CD4-positive, CD25-positive, alpha-beta regulatory T cell (primary cell): ENCODE measurements at places on chromosomes 3 and 15.

DNA sequence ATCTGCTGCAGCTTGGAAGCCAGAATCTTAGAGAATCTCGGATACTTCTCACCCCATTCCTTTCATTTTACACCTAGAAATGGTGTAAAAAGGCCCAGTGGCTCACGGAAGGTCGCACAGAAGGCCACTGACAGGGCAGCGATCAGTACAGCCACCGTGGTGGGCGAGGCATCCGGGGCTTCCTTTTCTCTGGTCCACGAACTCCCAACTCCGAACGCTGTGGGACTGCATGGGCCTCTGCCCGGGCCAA is 36.3 kb upstream of the POLG start:
- no peak for DNase-seq

DNA sequence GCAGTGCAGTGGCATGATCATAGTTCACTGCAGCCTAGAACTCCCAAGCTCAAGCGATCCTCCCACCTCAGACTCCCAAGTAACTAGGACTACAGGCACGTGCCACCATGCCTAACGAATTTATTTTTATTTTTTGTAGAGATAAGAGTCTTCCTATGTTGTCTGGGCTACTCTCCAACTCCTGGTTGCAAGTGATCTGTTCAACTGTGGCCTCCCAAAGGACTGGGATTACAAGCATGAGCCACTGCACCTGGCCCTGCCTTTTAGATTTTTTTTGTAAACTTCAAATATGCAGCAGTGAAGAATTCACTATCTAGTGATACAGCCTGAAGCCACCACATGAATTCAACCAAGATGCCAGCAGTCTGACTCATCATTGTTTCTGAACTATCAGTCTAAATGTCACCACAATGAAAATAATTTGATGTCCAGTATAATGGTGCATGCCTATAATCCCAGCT is 32.7 kb downstream of the UBXN7 start:
- no peak for DNase-seq

- no peak for DNase-seq
Observed at GRCh38 chr3:142975316-142975995, 12.0 kb upstream of the PAQR9 start.

GRCh38 chr15:28182216-28182615 is 83.1 kb upstream of the OCA2 start:
- no peak for DNase-seq

DNA sequence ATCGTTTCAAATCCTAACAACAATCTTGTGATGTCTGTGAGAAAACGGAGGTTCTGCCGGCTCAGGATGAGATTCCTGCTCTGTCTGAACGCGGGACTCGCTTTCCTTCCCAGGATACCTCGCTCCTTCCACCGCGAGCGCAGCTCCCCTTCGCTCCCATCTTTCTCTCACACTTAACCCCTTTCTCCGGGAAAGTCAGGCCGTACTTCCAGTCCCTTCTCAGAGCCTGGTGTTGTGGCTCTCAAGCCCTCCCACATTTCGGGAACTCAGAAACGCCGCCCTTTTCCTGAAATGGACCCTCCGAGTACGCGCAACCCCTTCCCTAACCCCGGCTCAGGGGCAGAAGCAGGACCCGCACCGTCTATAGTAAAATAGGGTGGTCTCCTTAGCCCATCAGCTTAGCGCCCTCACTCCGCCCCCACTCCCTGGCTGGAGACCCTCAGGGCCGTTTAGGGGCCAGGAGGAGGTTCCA is 378 bp upstream of the FEM1B start:
- no peak for DNase-seq

- DNase-seq: no peak
Observed at GRCh38 chr15:78691167-78691850, 50.3 kb upstream of the CHRNB4 start.

DNA sequence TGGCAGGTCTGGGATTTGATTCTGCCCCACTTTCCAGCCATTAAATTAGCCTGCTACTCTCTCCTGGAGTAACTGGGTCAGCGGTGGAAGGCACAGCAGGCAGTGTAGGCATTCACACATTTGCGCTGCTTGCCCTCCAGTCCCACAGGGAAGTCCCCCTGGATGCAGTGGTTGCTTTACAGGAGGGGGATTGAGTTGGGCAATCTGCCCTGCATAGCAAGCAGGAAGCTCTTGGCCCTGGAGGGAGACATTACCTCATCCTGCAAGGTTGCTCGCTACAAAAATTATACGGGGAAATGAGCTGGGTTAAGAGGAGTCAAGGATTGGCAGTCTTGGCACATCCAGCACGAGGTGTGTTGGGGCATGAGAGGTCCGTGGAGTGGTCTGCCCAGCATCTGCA is 14.8 kb downstream of the MCM2 start:
- no peak for DNase-seq

- DNase-seq: no peak
Observed at GRCh38 chr3:171747223-171747920, 62.9 kb downstream of the PLD1 start.

DNA sequence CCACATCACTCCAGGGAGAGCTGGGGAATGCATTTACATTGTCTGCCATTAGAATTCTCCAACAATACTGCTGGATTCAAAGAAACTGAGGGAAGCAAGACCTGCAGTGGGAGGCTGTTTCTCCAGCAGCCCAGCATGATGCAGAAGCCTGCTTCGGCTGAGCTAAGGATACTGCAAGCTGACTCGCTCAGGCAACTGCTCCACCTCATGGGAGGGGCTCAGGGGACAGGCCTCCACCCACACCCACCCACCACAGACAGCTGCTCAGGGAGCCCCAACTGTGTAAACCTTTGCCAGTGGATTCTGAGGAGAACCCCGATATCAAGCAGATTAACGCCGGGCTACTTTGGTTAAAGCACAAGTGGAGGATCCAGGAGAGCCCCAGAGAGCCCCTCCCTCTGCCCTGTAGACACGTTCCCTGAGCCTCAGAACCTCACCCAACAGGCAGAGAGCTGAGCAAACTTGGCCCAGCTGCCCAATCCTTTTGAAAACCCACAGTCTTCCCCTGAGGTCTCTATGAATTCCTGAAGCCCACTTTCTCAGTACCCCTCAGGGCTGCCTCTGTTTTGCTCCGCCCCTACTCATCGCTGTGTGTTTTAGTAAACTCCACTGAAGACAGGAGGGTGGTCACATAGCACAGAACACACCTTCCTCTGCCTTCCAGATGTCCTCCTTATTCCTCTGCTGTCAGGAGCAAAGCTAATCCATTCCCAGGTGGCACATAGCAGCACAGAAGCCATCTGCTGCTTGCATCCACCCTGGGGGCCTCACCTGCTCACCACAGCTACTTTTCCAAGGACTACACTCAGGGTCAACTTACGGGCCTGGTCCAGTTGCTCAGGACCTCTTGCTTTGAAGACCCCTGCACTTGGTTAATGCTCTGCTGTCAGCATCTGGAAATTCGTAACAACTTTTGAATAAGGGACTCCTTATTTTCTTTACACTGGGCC is 269.0 kb downstream of the ABHD5 start:
- no peak for DNase-seq

DNA sequence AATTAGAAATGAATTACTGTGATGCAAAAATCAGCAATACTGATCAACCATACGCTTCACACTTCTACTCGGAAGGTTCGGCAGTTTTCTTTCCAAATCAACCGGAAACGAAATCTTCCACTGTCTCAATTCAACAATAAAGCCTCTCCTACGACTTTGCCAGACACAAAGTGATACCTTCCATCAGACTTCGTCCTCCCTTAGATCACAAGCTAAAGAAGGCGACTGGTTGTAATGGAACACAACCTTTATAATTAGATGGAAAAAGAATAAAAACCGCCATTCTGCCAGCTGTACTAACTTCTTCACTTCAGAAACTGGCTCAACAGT is 618 bp downstream of the PARL start:
- DNase-seq: no peak

DNA sequence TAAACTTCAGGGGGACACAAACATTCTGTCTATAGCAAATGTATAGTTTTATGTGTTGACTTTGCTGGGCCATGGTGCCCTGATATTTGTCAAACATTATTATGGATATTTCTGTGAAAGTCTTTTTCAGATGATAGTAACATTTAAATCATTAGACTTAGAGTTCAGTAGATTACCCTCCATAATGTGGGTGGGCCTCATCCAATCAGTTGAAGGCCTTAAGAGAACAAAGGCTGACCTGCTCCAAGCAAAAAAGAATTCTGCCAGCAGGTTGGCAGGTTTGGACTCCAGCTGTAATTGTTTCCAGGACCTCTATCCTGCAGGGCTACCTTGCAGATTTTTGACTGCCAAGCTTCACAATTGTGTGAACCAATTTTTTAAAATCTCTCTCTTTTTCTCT is 1250.9 kb downstream of the ROBO1 start:
- no peak for DNase-seq
